KG1 (cell line): ENCODE measurements at places on chromosomes 1 and 21.

GRCh38 chr1:27275696-27276095, 41.3 kb downstream of the WDTC1 start:
- no peak for DNase-seq

GRCh38 chr21:38984982-38985567, 179.3 kb downstream of the ETS2 start:
- DNase-seq = peak; percentile 92

DNA sequence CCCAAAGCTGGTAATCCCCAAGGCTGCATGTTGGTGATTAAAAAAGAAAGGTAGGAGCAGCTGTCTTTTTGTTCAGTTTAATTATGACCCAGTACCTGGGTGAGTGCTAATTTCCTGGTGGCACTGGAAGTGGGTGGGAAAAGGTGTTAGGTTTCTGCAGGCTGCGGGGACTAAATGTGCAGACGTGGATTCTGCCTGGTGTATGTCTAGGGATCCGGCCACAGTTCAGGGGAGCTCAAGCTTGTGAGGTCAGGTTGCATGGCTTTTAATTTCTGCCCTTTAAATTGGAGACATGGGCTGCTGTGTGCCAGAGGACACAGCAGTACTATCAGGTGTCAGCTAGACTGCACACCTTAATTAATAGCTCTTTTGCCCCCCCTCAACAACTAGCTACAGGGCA, 20.3 kb upstream of the TBX19 start:
- DNase-seq = no peak

- DNase-seq = no peak
These were observed 445.7 kb downstream of the PTBP2 start for GRCh38 chr1:97167246-97167645.

- no peak for DNase-seq
These were observed at the start of gene NGF for GRCh38 chr1:115337633-115338456. Gene NGF, minus strand, starts transcription at chr1:115338249. Its CDS starts 51,454 bp downstream, at chr1:115286795.

DNA sequence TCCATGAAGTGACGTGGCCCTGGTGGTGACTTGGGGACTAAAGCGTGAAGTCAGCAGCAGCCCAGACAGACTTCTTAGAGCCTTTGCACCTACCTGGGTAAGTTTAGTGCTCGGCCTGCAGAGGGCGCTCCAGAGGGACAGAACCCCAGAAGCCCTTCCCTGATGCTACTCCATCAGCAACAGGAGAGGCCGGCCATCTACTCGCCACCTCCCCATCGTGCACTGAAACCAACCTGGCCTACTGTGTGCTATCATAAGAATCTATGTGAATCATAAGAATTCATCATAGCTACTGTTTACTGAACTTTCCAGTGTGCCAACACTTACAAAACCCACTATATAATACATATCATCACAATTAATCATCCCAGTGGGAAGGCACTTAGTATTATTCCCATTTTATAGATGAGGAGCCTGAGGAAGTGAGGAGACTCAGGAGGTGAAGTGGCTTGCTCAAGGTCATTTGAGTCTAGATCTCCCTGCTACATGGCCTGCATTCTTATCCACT, 7.9 kb upstream of the EDN2 start:
- no peak for DNase-seq

DNA sequence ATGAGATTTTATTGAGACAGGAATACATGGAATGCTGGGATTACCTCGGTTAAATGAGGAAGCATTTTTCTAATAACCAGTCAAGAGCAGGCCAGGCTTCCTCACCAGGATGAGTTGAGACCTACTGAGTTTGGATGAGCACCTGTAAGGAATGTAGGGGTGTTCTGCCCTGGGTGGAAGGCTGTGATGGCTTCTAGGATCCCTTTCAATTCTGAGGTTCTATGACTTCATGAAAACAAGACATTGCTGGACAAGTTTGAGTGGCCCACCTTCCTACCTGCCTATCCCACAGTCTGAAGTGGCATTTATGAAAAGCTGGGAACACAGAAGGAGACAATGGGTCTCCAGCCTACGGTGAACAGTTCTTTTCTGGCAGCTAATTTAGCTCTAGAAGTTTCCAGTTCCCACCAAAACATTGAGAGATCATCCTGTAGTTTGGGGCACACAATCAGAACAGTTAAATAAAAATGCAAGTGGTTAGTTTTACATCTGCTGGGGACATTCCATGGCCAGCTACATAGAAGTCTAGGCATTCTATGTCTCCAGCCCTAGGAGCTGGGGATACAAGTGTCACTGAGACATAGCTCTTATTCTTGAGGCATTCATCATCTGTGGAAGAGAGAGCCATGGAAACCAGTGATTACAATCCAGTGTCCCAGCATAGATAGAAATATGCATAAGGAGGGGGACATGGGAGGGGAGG, 51.3 kb upstream of the TSPAN2 start:
- DNase-seq = no peak

DNA sequence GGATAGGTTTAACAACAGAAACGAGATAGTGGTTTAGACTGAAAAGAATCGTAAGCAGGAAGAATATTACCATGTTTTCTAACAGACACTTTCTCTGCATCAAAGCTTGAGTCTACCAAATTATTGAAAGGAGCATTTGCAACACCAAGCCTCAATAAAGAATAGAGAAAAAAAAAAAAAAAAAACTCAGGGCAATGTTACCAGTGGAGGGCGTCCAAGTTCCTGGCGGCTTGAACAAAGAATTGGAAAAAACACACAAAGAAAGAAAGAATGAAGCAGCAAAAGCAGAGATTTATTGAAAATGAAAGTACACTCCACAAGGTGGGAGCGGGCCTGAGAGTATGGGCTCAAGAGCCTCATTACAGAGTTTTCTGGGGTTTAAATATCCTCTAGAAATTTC, 686.5 kb upstream of the ADGRL2 start:
- DNase-seq = no peak

DNA sequence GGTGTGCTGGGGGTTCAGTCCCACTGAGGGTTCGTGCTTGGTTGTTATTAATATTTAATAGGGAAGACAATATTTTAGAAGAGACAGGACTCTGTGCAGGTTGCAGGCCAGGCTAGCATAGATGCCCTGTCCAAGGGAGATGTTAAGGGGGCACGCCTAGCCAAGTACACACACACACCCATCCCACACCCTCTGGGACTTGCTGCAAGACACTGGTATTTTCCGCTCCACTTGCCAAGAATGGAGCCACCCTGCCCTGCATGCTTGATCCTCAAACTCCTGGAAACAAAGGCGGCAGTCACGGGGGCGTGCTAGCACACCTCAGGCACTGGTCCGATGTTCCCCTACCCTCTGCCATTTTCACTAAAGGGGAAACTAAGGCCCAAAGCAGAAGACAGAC, 99.1 kb downstream of the MRPL37 start:
- no peak for DNase-seq

GRCh38 chr21:22250355-22250754, 1252.1 kb downstream of the NCAM2 start:
- no peak for DNase-seq

DNA sequence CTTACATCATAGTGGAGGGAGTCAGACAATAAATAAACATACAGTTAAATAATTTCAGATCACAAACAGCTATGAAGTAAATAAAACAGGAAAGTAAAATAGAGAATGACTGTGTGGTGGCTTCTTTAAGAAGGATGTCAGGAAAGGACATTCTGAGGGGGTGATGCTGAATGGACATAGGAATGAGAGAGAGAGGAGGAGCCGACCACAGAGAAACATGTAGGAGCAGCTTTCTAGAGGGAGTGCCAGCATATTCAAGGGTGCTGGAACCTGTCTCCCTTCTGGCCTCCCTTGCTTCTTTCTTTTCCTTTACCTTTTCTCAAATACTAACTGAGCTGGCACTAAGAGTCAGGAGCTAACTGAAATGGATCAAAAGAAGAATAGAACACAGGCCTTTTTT, 20.5 kb upstream of the BCL10 start:
- no peak for DNase-seq
